A673 (cell line): ENCODE measurements at places on chromosomes 3 and 15. TPM values are rescaled to one million over a fixed set of nuclear protein-coding genes. Genes with fewer than 3 reads are reported as not detected.

Gene GOLGA6L10
- 2.6 and 3.1 TPM in 2 replicates for total RNA-seq

Gene TMEM40
- not detected in 2 replicates for total RNA-seq

Gene GCSAM
- total RNA-seq, result not detected in 2 replicates

Gene CALML4
- total RNA-seq, result 9.1 and 13.8 TPM in 2 replicates

Gene OR4F15
- total RNA-seq, result not detected in 2 replicates

DNA sequence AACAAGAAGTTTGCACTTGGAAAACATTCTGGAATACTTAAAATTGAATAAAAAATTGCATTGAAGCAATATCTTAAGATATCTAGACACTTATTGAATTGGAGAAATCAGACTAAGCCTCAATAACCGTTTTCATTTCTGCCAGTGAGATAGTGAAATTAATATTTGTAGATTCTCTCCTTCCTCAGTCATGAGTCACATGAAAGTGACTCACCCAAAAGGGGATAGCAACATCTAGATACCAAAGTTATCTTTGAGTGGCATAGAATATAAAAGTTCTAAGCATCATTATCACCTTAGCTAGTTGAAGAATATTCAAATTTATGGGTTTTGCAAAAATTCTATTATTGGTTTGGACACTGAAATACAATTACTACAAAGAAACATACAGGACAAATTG, 614.8 kb upstream of the ZNF717 start:
- no peak for DNase-seq

DNA sequence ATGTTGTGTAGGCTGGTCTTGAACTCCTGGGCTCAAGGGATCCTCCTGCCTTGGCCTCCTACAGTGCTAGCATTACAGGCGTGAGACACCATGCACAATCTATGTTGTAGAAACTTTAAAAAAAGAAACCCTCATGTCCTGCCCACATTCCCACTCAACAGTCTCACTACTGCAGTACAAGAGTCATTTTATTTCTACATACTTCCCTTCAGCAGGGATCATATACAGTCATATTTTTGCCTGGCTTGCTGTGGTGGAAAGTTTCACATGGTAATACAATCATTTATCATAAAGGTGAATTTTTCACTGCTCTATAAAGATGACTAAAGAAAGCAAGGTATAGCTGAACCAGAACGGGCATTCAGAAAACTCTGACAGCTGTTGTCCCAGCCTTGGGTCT, 53.8 kb upstream of the PIK3CB start:
- DNase-seq, result no peak

GRCh38 chr3:158451405-158452055, 119.5 kb upstream of the MLF1 start:
- DNase-seq, result no peak

DNA sequence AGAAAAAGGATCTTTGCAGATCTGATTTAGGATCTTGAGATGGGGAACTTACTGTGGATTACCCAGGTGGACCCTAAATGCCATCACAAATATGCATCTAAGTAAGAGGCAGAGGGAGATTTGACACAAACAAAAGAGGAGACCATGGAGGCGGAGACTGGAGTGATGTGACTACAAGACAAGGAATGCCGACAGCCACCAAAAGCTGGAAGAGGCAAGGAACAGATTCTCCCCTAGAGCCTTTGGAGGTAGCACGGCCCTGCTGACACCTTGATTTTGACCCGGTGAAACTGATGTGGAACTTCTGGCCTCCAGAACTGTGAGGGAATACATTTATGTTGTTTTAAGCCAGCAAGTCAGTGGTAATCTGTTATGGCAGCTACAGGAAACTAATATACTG, 44.0 kb downstream of the GASK1A start:
- DNase-seq, result no peak

GRCh38 chr3:182644790-182645433, 148.4 kb upstream of the ATP11B start:
- no peak for DNase-seq

GRCh38 chr3:124837065-124837464, 50.1 kb downstream of the ITGB5 start:
- DNase-seq, result no peak

DNA sequence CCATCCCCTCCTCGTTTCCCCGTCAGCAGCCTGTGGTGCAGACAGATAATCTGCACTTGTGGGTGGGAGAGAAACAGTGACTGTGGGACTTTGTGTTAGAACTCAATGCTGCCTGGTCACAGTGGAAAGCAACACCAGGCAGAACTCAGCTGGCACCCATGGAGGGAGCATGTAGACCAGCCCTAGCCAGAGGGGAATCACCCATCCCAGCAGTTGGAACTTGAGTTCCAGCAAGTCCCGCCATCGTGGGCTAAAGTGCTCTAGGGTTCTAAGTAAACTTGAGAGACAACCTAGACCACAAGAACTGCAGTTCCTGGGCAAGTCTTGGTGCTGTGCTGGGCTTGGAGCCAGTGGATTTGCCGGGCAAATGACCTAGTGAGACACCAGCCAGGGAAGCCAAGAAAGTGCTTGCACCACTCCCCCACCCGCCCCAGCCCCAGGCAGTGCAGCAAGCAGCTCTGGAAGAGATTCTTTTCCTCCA, 24.4 kb downstream of the ISG20 start:
- DNase-seq, result no peak

DNA sequence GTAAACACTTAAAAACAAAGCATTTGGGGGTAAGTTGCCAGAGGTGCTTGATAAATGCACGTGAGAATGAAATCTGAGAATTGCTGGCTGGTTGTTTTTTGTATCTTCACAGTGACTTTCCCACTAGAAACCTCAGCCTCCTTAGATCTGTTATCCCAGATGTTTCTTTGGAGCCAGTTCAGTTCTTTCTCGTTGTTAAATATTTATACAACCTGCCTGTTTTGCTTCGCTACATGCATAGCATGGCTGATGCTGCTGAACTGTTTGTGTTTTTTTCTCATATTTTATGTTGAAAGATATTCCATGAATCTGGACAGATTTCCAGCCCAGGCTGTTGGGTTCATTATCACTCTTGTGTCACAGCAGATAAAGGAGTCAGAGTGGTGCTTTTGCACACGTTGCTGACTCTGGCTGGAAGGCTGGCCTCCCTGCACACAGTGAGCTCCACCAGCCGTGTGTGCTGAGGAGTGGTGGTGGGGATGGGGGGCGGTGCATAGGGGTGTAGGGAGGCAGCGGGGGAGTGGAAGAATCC, 80.2 kb downstream of the ARNT2 start:
- no peak for DNase-seq

GRCh38 chr3:14491396-14492190, 48.5 kb downstream of the GRIP2 start:
- DNase-seq, result no peak

DNA sequence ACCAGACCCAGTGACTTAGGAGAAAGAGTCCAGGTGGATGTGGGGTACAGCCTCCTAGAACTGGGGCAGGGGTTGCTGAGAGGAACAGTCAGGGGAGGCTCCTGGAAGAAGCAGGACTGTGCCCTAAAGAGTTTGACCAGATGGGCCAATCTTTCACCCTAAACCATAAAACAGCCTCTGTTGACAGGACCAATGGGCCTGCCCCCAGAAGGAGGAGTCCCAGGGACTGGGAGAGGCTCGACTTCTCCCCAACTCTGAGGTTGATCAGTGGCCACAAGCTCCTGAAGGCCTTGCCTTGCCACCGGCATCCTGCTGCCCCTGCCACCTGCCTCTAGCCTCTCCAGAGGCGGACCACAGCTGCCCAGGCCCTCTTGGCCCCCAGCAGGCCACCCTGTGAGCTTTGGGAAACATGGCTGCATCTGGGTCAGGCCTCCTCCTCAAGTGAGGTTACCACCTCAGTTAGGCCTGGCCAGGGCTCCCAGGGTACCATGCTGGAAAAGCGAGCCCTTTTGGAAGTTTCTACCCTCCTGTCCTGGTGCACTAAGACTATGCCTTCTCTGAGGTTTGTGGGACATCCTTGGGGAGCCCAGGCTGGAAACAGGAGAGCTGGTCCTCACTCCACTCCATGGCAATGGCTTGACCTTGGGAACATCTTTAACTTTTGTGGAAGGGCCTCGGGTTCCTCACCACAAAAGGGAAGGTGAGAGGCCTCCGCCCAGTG, 2.8 kb downstream of the VIPR1 start:
- no peak for DNase-seq
